Stimulated activated CD4-positive, alpha-beta T cell treated with anti-CD3 and anti-CD28 coated beads, Interleukin-12 subunit alpha, Interleukin-12 subunit beta, amount 100 ng/mL, for 24 hours (primary cell): ENCODE measurements at places on chromosomes 1 and 21.

DNA sequence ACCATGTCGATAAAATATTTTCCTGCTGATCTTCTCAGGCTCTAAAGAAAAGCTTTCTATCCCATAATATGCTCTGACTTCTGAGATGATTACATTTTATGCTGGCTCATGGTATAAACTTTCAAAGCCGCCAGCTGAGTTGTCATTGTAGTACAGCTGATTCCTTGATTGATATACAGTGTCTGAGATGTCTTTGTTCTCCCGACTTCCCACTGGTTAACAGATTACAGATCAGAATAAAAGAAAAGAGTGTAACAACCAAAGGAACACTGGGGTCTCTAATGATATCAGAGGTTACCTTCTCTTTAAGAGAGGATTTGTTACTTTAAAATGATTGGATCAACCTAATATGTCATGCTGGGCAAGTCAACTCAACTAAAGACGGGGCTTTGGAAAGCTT is 485.4 kb upstream of the LRRC7 start:
- no peak for DNase-seq

DNA sequence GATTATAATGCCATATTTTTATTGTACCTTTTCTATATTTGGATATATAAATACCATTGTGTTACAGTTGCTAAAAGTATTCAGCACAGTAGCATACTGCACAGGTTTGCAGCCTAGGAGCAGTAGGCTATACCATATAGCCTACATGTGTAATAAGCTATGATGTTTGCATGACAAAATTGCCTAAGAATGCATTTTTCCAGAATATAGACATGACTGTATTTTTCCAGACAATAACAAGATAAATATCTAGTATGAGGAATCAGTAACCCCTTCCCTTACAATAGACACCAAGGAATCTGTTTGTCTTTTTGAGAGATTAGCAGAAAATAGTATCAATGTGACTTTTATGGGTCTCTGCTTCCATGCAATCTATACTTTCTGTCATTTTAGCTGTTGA is 228.6 kb downstream of the GRIK1 start:
- DNase-seq = no peak

- no peak for DNase-seq
These were observed 15.3 kb upstream of the SKI start for GRCh38 chr1:2212532-2213491.

- DNase-seq = no peak
These were observed 21.1 kb downstream of the CRYAA start for GRCh38 chr21:43189936-43190335.

- no peak for DNase-seq
These were observed 37.6 kb downstream of the NDUFS5 start for GRCh38 chr1:39063775-39064174.

- no peak for DNase-seq
These were observed 56.1 kb downstream of the EYA3 start for GRCh38 chr1:28032281-28032680.

DNA sequence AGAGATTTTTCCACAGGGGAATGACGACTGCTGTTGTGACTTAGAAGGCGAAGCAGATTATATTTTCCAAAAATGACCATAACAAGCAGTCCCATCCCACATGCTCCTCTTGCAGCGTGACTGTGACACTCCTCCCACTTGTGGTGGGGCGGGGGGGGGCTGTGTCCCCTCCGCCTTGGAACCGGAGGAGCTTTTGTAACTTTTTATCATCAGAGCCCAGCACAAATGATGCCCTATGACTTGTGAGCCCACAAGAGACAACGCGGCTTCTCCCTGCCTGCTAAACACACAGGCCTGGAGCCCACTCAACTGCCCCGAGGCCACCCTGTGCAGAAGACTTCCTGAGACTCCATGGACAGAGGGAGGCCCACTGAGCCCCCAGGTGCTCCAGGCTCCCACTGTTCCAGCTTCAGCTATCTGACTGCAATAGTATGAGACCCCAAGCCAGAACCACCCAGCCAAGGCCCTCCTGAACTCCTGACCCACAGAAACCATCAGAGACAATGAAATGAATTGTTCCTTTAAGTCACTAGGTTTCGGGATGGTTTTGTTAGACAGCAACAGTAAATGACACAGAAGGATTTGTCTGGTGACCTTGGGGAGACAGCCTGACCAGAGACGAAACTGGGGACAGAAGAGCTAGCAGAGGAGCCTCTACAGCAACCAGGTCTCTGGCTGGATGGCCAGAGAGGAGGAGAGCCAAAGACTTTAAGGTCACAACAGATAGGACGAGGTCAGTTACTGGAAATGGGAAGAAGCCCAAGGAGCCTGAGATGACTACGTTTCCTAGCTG is 58.8 kb downstream of the CAPZB start:
- no peak for DNase-seq

DNA sequence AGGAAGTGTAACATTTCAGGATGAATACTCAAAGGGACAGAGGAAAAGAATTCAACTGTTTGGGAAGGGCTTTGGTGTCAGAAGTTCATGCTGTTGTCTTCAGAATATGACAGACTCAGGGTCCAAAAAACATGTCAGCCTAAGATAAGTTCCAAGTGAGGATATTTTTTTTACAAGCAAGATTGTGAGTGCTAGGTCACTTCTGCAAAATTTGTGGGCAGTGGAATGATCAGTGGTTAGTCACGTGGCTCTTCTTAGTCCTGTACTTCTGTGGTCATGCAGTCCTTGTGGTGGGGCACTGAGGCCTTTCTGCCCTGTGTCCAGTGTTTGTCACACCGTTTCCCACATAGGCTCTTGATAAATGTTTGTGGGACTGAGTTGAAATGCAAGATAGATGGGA is 5.2 kb downstream of the RGL1 start:
- no peak for DNase-seq

GRCh38 chr1:227059076-227059475 is 119.0 kb downstream of the COQ8A start:
- no peak for DNase-seq

- no peak for DNase-seq
These were observed 3.6 kb downstream of the OTUD7B start for GRCh38 chr1:150006881-150007421.

- no peak for DNase-seq
These were observed 29.3 kb downstream of the PIK3CD start for GRCh38 chr1:9680828-9681227.

- DNase-seq = no peak
These were observed 19.1 kb downstream of the DDAH1 start for GRCh38 chr1:85445906-85446305.
